Type B pancreatic cell (in vitro differentiated cells): ENCODE measurements at places on chromosomes 6 and 20. TPM values are rescaled to one million over a fixed set of nuclear protein-coding genes. Genes with fewer than 3 reads are reported as not detected.

MYBL2 gene
- 29.4 and 51.0 TPM in 2 replicates for total RNA-seq

ELMO2 gene
- total RNA-seq = 35.1 and 49.1 TPM in 2 replicates

CENPW gene
- total RNA-seq = 22.5 and 42.0 TPM in 2 replicates

TAGAP gene
- 0.22 and 0.43 TPM in 2 replicates for total RNA-seq
